Gastrocnemius medialis (tissue), 4 donors: ENCODE measurements at places on chromosomes 12 and 14. TPM values are rescaled to one million over a fixed set of nuclear protein-coding genes. Genes with fewer than 3 reads are reported as not detected.

The PTPRR gene
- not detected for total RNA-seq

The STXBP6 gene
- total RNA-seq: 2.6 TPM

DNA sequence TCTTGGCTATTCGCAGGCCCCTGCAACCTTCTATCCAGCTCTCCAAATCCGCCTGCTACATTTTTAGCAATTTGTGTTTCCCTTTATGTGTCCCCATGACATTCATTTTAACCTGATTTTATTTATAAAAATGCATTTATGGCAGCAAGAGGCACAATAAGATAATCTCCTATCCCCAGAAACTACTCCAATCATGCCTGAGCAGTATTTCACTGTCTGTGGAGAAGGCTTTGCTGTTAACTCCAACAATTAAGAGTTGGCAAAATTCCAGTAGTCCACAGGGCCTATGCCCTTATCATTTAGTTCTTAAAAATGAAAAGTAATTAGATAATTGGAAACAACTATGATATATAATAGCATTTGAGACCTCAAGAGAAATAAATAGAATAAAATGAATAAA, 462.4 kb downstream of the TRHDE start:
- no peak for DNase-seq

DNA sequence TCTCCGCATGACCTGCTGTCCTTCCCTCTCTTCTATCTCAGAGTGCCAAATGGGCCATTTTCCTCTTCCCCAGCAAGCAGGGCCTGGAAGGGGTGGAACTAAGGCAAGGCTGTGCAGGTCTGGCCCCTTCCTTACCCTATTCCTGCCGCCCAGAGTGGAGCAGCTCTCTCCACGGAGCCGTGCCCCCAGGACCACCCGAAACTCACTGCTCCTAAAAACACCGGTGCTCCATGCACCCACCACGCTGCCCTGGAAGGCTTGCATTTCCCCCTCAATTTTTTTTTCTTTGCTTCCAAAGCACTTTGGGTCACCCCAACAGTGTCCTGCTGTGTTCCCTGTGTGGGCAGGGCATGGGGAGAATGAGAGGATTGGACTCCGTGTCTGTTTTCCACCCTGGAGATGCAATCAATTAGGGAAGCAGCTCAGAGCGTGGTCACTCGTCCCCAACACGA, 48.5 kb upstream of the MEG3 start:
- no peak for DNase-seq

GRCh38 chr14:68231898-68232297, 412.3 kb downstream of the RAD51B start:
- no peak for DNase-seq

The TESPA1 gene
- not detected for total RNA-seq

DNA sequence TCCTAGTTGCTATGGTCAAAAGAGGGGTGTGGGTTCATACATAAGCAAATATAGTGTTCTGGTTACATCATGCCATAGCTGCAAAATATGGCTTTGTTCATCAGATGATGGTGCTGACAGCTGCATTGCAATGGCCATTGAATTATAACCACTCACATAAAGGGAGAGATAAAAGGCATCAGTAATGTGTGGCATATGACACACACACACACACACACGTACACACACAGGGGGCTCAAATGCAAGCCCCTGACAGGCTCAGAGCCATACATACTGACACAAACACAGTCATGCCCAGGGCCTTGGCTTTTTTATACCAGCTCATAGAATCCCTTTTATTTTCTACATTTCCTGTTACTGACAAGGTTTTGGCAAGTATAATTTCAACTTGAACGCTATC, 698.9 kb downstream of the BCL11B start:
- no peak for DNase-seq

DNA sequence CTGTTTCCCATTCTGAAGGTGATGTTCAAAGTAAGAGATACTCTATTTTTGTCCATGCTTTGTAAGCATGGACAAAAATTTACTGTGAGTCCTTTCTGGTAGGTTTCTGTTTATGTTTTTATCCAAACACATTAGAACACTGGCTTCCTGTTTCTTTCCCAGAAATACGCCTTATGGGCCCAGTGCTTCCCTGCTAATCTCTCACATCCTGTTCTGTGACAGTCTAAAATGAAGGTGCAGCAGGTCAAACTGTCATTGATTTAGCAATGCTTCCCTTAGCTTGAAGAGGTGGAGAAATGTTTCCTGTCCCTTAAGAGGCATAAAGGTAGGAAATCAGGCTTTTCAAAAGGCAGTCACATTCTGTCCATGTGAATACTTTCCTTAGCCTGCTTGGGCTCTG, 305.6 kb downstream of the RPS29 start:
- DNase-seq: no peak

- DNase-seq: no peak
Observed at GRCh38 chr12:119385659-119386058, 51.1 kb downstream of the CCDC60 start.

- DNase-seq: no peak
Observed at GRCh38 chr14:66117600-66117999, 368.6 kb upstream of the CCDC196 start.

The LHX5 gene
- not detected for total RNA-seq

The HNRNPC gene
- 282 TPM for total RNA-seq
